Daoy (cell line): ENCODE measurements at places on chromosomes 6 and 20. TPM values are rescaled to one million over a fixed set of nuclear protein-coding genes. Genes with fewer than 3 reads are reported as not detected.
A peak's percentile ranks its signal among the peaks of the same experiment; 100 is the strongest.

Gene PRL
- total RNA-seq = not detected in 2 replicates

Gene PRICKLE4
- total RNA-seq = not detected in 2 replicates

Gene NNAT
- total RNA-seq = not detected in 2 replicates

Gene LTA
- total RNA-seq = 0.11 TPM in 1 of 2 replicates, not detected in the other

Gene TNFRSF6B
- total RNA-seq = 12.6 and 14.7 TPM in 2 replicates

DNA sequence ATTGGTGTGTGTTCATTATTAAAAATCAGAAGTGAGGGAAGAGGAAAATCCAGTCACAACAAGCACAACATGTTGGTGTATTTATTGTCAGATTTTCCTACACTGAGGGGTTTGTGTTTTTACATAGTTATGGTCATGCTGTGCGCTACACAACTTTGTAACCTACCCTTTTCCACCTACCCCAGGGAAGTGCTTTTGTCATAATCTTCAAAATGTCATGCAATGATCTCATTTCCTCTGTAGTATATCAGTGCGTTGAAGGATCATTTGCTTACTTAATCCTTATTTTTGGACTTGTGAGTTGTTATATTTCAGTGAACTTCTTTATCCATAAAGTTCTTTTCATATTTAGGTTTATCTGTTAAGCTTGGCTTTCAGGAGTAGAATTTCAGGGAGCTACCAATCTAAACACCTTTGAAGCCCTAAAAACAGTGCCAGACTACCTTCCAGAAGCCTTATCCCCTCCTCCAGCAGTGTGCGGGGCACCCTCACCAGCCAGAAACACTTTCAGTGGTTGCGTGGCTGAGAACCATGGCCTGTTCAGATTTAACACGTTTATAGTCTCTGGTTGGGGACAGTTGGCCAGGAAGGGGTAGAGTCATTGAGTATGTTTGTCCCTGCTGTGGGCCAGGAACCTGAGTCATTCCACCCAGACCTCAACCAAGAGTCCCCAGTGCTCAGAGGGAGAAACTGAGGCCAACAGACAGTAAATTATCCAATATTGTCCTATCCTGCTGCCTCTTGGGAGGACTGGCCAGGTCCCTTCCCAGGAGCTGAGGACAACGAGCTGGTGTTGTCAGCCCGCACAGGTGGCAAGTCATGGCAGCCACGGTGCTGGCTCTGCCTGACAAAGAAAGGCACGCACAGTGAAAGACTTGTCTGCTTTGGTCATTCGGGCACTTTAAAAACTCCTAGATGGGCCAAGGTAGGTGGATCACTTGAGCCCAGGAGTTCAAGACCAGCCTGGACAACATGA, 40.3 kb downstream of the STK35 start:
- no peak for DNase-seq

GRCh38 chr6:158512809-158513208, 47.1 kb upstream of the TMEM181 start:
- DNase-seq = no peak

DNA sequence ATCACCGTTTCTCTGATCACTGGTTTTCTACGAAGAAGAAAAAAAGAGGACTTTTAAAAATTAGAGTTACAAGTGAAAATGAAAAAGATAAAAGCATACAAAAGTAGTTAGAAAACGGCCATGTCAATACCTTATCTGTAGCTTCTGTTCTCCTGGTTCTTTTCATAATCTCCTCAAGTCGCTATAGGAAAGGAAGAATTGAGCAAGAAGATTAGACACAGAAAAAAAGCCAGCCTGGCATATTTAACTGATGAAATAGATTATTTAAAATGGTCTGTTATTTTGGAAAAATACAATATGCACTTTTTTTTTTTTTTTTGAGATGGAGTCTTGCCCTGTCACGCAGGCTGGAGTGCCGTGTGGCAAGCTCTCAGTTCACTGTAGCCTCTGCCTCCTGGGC, 70.2 kb upstream of the BCLAF1 start:
- DNase-seq = no peak

DNA sequence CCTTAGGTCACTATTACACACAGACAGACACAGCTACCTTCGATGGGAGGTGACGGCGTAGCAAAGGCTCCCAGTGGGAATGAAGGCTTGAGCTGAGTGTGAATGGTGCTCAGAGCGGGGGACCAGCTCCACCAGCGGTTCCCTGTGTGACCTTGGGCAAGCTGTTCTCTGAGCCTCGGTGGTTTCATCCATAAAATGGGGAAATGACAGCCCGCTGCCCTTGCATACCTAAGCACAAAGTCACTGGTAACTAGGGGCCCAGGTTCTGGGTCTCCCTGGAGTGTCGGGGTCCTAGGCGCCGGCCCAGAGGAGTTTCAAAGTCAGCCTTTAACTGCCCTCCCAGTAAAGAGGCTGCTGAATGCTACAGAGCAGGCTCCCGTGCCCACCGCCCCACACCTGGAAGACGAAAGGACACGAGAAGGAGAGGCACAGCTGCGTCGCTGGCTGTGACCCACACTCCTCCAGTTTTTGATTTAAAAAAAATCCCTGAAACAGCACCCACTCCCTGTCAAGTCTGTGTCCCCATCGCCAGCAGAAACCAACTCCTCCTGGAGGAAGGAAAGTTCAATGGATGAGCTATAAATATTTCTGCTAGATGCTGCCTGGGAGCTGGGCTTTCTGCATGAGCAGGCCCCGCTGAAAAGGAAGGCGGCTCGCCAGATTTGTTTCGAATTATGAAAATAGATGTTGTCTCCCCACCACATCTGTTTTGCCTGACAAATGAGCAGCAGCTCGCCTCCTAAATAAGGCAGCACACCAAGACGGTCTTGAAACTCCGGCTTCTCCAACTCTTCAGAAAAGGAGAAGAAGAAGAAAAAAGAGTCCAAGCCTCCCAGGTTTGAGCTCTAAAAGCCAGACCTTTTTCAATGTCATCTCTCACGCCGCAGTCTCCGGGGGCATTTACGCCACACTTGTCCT, 27.4 kb downstream of the PMEPA1 start:
- DNase-seq = no peak

DNA sequence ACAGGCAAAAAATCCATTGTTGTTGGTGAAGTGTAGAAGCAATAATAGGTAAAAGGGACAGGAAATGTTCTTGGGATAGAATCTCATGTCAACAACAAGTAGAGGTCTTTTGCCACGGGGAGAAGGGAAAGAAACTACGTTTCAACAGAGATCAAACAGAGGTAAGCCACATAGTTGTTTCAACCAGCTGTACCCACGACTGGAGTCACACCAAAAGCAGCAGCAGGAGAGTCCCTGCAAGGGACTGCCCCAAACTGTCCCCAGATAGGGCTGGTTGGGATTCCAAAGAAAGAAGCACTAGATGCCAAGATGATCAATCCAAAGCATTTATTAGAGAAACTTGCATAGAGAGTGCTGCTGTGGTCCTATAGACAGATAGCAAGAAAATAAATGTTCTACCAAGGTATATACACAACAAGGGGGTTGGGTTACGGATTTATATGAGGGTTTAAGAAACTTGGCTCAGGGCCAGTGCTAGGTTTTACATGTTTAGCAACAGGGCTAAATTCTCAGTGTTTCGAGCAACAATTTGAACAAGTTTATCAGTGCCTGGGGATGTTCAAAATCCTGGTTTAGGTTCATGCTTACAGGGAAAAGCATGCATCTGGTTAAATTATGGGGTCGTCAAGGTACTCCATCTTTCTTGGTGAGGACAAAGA, 466.5 kb downstream of the MMUT start:
- no peak for DNase-seq

DNA sequence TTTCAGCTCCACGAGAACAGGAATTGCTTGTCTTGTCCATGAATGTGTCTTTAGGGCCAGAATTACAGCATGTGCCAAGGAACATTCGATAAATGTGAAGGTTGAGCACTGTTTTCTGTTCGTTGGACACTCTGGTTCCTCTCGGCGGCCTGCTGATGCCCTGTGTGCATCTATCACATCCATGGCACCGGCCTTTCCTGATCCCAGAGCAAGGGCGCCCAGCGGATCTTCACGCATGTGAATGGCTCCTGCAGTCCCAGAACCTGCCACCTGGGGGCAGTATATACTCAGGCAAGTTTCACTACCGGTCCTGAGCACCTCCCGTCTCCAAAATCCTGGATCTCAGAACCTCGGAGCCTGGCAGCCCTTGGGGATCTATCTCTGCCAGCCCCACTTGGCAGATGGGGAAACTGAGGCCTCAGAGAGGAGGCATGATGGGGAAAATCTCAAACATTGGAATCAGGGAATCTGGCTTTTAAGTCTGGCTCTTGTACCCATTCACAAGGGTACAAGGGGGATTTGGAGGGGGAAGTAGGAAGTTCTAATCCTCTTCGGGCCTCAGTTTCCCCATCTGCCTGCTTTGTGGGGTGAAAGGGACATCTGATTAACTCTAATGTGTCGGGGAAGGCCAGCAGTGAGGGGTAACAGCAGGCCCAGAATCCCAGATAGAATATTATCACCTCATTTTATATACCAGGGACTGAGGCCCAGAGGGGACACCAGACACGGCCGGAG, 4.3 kb upstream of the CEBPB start:
- peak; percentile 73 for DNase-seq

- DNase-seq = peak; percentile 76
Measured at GRCh38 chr6:11393713-11394627, 143.6 kb upstream of the TMEM170B start.

- DNase-seq = no peak
Measured at GRCh38 chr6:90028066-90028778, 134.0 kb downstream of the GJA10 start.

DNA sequence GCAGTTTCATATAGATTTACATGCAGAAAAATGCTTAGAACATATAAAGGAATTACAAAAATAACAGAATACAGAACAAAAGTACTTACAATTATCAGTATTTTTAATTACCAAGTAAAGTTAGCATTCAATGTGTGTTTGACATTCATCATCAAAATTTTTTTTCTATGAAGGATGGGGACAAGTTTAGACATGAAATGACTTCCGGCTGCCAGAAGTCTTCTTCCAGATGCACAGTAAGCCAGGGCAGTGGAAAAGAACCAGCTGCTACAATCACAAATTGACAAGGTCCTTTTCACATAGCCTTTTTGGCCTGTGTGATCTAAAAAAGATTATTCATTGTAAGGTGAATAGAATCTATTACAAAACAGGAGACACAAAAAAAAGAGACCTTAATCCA, 73.8 kb downstream of the HUS1B start:
- no peak for DNase-seq

GRCh38 chr20:10893321-10893720, 219.5 kb upstream of the JAG1 start:
- no peak for DNase-seq

DNA sequence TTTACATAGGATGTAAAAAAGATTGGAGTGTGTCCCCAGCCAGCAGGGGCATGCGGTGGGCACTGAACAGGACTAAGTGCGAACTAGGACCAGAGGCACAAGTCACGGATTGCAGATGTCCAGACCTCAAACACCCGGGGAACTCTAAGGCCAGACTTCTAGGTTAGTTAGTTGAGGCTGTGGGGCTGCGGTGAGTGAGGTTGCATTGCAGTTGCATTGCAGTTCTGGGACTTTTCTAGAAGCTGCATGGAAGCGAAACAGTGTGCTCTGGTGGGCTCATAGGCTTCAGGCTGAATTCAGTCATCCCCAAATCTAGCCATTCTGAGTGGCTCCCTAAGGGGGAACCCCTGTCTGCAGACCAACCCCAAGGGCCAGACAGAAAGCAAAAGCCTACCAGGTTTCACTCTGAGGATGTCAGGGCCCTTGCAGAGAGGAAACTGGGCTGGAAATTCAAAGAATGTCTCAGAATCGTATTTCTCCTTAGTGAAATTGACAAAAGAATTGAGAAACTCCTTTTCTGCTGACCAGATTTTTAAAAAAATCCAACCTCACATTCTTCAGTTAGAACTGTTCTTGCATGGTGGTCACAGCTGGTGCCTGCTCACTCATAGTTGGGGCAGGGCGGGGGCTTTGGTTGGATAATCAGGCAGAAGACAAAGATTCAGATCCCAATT, 182.8 kb downstream of the ZDHHC14 start:
- no peak for DNase-seq

DNA sequence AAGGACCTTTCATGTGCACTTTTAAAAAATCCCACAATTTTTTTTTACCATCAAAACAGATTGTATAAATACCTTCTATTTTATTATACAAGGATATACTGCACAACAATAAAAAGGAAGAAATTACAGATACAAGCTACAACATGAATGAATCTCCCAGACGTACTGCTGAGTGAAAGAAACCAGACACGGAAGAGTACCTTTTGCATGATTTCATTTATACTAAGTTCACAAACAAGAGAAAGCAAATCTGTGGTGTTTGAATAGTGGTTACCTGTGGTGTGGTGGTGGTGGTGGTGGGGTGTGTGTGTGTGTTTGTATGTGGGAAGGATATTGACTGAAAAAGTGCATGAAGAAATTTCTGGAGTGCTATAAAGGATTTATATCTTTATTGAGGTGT, 6.8 kb upstream of the PLCB4 start:
- no peak for DNase-seq

DNA sequence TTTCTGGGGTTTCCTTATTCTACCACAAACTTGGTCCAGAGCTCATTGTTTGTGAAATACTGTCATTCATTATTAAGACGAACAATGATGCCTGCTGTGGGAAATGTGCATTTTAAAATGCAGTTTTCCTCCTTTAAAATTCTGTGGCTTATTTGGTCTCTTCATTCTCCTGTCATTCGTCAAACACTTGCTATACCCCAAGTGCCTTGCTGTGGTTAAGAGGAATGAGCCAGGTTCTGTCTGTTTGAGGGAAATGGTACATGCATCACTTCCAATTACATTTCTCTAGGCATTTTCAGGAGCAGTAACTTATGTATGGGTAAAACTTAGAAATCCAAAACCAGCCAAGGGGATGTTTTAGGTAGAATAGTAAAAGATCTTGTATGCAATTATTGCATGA, 1087.7 kb downstream of the KIF16B start:
- DNase-seq = no peak

GRCh38 chr6:95780037-95780436, 202.7 kb downstream of the MANEA start:
- DNase-seq = no peak

DNA sequence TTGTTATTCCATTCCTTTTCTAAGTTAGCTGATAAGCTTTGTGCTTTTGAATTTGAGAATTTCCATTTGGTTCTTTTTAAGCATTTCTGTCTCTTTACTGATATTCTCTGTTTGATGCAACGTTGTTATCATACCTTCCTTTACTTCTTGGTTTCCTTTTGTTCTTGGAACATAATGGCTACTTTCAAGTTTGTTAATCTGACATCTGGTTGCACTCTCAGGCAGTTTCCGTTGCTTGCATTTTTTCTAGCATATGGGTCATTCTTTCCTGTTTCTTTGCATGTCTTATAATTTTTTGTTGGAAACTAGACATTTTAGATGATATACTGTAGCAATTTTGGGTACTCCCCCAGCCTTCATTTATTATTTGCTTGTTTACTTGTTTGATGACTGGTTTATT, 12.5 kb downstream of the CDC5L start:
- no peak for DNase-seq
